RKO (cell line): ENCODE measurements at places on chromosomes 6 and 20.

DNA sequence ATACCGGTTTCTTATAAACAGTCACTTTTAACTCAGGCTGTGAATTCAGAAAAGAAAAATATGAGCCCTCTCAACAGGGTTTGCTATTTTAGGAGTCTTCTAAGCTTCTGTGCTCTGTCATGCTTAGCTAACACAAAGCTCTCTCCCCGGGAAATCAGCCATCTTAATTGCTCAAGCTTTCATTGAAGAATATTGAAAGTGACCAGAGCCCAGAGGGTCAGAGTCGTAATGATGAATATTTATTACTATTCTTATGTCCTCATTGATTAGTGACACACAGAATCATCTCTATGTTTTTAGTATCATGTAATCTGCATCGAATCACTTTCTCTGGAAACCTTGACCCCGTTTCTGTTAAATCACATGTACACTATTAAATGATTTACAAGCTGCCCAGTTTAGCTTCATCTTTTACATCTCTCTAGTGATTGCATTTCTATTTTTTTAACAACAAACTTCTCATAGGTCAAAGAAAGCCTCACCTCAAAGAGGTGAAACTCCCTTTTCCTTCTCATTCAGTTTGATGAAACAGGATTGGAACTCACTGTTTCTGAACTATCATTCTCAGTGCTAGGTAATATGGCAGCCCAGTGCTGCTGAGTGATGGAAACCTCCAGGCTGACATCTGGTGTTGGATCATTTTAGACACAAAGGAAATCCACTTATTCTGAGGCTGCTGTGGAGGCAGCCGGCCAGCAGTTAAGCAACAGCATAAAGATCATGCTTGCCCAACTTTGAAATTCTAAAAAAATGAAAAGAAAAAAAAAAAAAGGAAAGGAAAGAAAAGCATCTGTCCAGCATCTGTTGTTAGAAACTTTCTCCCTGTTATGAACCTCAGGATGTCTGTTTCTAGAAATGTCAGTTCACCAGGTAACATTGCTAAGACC is 96.3 kb downstream of the RFPL4B start:
- DNase-seq: no peak

- DNase-seq: peak; percentile 15
Measured at GRCh38 chr6:95578106-95578410, 723 bp downstream of the MANEA start.

GRCh38 chr20:49630396-49630951 is 62.5 kb upstream of the PTGIS start:
- no peak for DNase-seq

- no peak for DNase-seq
Measured at GRCh38 chr20:41050361-41051008, 21.9 kb downstream of the TOP1 start.

- DNase-seq: peak; percentile 45
Measured at GRCh38 chr6:144346719-144347447, 61.7 kb downstream of the UTRN start.

DNA sequence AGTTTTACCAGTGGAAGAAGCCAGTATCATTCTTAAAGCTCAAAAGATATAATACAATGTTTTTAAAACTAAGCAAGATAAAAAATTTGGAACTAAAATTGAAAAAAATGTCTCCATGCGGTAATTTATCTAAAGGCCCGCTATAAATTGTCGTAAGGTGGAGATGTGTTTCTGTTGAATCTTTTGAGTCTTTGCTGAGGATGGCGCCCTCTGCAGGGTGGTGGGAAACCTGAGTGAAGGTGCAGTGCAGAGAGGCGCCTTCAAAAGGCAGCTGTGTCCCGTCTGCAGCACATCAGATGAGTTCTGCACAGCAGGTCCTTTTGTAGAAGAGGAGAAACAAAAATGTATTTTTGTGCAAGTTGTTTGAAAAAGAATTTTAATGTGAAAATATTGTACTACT is 29.4 kb upstream of the KIF25 start:
- peak; percentile 26 for DNase-seq

DNA sequence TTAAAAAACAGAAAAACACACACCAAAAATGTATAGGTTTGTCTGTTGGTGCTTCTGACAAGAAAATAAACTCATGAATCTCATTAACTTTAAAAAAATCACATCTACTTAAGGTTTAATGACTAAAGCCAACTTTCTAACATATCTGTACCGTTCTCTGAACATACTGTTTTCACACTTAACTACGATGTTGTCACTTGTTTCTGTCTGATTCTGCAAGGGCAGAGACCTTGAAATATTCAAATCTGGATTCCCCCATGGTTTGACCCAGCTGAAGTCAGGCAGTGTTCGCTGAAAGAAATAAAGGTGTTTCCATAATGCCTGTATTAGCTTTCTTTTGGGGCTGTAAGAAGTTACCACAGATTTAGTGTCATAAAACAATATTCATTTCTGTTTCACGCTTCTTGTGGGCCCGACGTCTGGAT is 2.7 kb upstream of the ASXL1 start:
- no peak for DNase-seq
